ENCODE measurements at places on chromosomes 12 and 14. TPM values are rescaled to one million over a fixed set of nuclear protein-coding genes. Genes with fewer than 3 reads are reported as not detected.

DNA sequence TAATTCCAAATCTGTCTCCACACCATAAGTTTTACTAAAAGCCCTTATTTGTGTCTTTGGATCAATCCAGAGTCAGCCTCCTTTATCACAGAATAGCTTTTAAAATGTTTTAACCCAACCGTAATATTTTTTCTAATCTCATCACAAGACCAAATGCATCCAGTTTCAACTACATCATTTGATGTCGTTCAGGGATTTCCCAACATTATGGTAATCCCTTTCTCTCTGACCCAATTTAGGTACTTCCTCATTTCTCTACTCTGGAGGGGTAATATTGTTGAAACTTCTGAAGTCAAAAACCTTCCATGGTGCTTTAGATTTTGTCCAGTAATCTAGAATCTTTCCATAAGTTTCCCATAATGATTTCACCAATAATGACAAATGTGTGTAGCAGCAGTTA lies 596.8 kb downstream of the SOX5 start:
- DNase-seq = no peak

DNA sequence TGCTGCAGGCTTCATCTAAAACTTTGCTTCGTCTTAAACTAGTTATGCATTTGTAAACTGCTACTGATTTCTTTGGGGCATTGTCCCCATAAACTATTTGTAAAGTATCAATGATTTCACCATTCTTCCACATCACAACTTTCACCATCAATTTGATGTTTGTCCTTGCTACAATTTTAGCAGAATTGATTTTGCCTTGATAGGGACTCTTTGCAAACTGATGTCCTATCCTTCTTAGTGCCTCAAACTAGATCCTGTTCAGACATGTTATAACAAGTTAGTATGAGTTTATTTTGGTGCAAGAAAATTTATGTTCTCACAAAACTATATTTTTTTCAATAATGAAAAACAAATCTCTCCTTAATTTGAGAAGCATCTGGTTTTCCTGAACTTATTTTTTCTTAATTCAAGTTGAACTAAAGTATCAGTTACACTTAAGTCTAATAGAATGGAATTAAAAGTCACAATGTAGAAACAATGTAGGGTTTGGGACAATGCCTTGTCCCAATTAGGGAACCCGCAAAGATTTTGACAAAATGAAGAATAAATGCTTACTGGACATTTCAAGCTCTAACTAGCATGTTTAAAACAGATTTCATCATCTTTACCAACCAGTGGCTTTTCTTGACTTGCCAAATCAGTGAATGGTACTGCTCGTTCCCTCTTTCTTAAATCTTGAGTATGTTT lies 10.1 kb upstream of the ARID4A start:
- DNase-seq = no peak

DNA sequence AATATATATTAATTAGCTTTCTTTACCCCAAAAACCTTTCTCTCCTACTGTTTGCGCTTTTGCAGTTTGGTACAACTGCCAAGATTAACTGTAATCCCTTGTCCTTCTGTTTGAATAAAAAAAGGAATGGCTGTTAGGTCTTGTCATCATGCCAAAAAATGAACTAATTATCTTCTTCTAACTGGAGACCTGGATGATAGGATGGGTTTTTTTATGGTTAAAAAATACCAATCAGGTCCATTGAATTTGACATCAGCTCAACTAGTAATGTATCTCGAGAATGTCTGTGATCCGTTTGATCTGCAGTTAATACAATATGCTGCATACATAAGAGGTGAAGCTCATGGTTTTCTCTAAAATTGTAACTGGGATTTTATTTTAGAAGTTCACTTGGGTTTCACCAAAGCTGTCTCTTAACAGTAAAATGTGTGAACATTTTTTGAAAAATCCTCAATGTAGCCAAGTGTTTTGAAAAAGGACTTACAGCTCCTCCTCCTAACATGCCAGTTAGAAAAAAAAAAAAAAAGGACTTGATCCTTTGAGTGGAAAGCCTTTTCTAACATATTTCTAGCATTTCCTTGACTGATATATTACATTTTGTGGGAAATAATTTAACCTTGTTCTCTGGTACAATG lies 96.8 kb downstream of the SRGAP1 start:
- no peak for DNase-seq

DNA sequence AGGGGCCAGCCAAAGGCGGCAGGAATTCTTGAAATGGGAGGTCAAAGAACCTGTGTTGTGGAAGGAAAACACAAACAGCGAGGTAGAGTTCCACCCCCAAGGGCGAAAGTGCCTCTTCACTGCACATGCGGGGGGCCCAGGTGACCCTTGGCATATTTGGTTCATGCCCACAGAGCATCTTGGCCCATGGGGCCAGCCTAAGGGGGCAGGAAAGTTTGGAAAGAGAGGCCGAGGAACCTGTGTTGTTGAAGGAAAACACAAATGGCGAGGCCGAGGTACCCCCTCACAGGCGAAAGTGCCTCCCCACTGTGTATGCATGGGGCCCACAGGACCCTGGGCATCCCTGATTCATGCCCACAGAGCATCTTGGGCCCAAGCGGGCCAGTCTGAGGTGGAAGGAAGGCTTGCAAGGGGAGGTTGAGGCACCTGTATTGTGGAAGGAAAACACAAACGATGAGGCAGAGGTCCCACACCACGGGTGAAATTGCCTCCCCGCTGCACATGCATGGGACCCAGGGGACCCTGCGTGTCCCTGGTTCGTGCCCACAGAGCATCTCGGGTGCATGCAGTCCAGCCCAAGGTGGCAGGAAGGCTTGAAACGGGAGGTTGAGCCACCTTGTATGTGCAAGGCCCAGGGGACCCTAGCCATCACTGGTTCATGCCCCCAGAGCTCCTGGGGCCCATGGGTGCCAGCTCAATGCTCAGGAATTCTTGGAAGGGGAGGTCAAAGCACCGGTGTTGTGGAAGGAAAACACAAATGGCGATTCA lies 384.1 kb downstream of the ALG10 start:
- no peak for DNase-seq

HOXC9 gene
- total RNA-seq = not detected

DNA sequence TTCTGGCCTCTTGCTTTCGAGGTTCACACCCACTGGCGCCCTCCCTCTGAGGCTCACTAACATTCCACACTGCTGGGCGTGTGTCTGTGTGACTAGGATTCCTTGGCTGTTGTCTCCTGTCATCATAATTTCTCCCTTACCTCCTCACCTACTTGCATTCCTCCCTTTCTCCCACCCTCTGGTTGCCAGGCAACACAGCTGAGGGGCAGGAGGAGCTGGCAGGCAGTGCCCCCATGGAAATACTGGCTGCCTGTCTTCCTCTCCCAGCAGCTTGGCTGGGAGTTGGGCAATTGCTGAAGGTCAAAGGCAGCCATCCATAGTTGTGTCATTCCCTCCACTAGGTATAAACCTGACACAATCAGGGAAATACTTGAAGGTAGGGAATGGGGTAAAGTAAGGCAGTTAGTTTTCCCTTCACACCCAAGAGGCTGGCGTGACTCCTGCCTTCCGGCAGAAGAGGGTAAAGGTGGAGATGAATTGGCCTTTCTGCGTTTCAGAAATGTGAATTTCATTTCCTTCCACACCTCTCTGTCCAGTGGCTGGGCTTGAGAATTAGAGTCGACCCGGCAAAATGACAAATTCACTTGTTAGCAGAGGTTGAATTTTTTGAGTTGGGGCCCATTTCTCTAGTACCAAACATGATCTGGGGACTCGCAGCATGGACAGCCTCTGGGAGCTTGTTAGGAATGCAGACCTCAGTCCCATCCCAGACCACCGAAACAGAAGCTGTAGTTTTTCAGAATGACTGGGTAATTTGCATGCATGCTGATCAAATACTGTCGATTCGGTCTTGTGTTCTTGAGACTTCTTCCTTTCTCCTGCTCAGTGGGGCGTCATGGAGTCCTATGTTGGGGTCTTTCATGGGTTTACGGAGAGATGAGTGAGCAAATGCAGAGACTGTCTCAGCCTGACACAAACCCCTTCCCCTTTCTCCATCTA lies 24.3 kb upstream of the EMP1 start:
- DNase-seq = no peak

DNA sequence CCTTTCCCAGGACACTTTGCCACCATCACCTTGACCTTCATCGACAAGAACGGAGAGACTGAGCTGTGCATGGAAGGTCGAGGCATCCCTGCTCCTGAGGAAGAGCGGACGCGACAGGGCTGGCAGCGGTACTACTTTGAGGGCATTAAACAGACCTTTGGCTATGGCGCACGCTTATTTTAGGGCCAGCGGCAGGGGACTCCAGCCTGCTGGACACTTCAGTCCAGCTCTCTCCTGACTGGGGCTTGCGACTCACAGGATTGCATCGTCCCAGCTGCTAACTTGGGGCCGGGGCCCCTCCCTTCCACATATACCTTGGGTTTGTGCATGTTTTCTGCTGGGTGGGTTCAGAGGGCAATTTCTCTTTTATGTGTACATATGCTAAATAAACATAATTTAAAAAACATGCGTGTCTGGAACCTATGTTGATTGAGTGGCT lies 11.2 kb downstream of the AHSA1 start:
- DNase-seq = no peak

Data from Right ventricle myocardium inferior (tissue), 1 donor.